Left colon (tissue), 2 donors: ENCODE measurements at places on chromosomes 16 and 17. TPM values are rescaled to one million over a fixed set of nuclear protein-coding genes. Genes with fewer than 3 reads are reported as not detected.

DNA sequence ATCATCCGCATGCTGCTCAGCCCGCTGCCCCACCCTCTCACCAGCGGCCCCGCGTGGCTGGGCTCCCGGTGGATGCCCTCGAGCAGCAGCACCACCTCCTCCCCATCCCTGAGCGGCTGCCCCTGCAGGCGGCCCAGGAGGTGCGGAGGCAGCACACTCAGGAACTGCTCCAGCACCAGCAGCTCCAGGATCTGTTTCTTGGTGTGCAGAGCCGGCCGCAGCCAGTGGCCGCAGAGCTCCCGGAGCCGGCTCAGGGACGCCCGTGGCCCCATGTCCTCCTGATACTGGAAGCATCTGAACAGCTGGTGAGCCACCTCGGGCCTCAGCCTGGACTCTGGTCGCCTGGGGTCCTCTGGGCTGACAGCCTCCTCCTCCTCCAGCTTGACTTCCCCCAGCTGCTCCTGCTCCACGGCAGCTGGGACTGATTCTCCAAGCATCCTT, 6.6 kb downstream of the ZSCAN10 start:
- no peak for DNase-seq

DNA sequence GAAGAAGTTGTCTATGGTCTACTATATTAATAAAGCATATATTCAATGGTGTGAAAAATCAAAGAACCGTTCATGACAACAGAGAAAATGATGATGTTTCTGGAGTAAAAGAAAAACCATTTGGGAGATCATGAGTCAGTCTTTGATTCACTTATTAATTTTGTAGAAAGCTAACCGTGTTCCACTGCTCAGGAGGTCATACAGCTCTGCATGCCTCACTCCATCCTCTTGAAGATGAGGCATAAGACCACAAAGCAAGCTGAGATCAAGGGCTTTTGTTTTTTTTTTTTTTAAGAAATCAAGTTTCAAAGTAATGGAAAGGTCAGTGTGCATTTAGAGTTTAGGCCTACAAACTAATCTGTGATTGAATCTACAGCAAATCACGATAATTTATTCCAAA, 206.4 kb downstream of the CEP112 start:
- no peak for DNase-seq

DNA sequence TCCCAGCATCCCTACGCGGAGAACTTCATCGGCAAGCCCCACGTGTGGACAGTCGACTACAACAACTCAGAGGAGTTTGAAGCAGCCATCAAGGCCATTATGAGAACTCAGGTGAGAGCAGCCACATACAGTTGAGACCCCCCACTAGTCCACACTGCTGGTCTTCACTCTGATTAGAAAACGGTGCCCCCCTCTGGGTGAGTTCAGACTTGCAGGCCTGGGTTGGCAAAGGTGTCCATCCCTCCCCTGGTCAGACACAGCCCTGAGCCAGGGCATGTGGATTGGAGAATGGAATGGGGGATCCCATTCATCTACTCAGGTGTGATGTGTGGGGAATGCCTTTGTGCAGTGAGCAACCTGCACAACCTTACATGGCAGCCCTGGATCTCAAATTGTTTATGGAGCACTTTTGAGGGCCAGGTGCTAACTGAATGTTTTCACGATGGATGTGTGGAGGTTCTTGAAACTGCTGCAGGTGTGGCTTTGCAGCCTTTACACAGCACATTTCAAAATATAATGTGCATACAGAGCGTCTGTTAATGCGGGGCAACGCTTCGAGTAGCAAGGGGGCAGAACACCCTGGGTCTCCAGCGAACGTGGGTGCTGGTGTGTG, 72.6 kb downstream of the MGAT5B start:
- no peak for DNase-seq

DNA sequence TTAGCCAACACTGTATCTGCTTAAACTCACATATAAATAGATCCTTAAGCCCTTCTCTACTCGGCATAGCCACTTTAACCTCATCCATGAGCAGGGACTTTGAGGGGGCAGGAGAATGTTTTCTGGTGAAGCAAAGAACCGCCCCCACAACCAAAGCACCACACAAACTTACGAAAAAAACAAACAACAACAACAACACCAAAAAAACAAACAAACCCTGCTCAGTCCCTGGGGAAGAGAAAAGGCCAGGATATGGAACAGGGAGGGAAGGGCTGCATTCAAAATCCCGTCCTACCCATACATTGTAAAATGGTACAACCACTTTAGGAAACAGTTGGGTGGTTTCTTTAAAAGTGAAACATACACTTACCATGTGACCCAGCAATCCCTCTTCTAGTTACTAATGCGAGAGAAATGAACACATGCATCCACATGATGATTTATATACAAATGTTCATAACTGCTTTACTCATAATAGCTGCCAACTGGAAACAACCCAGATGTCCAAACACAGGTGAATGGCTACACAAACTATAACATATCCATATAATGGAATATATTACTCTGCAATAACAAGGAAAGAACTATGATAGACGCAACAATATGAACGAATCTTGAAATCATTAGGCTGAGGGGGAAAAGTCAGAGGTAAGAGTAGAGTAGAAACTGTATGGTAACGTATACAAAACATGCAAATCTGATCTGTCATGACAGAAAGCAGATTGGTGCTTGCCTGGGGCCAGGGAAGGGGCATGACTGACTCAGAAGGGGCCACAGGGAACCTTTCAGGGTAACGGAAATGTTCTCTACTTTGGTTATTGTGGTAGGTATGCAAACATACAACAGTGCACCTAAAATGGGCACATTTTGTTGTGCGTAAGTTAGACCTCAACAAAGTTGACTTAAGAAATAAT, 37.7 kb upstream of the TOB1 start:
- DNase-seq, result no peak

TVP23A gene
- total RNA-seq, result 0.78 TPM

SRCIN1 gene
- total RNA-seq, result 3.1 TPM

DNA sequence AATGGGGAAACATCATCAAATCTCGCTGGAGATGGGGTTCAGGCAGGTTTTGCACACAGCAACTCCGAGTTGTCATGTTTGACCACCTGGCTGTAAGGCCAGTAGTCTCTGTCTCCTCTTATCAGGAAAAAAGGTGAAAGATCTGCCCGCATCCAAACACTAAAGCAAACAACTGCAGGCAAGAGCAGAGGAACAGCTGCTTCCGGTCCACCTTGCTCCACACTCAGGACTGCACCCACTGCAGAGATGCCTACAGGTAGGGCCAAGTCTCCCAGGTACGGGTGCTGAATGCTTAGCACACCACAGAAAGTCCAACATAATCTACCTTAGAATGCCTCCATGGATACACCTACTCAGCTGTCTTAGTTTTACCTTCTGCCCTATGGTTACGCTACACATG, 7.3 kb downstream of the TEX2 start:
- no peak for DNase-seq

- DNase-seq, result no peak
These were observed 194.2 kb downstream of the ZFHX3 start for GRCh38 chr16:72853575-72854266.

- DNase-seq, result no peak
These were observed 15.5 kb downstream of the SNF8 start for GRCh38 chr17:48928876-48929811.

DOC2A gene
- 9.2 TPM for total RNA-seq

- no peak for DNase-seq
These were observed 14.1 kb downstream of the CDH1 start for GRCh38 chr16:68751160-68751559.

HSPB9 gene
- total RNA-seq, result not detected

MYL4 gene
- not detected for total RNA-seq

- DNase-seq, result no peak
These were observed 180.6 kb downstream of the FOXL1 start for GRCh38 chr16:86758932-86759331.

- no peak for DNase-seq
These were observed 3.3 kb downstream of the ZNF652 start for GRCh38 chr17:49358641-49359247.
